ENCODE measurements at places on chromosomes 6 and 20.

DNA sequence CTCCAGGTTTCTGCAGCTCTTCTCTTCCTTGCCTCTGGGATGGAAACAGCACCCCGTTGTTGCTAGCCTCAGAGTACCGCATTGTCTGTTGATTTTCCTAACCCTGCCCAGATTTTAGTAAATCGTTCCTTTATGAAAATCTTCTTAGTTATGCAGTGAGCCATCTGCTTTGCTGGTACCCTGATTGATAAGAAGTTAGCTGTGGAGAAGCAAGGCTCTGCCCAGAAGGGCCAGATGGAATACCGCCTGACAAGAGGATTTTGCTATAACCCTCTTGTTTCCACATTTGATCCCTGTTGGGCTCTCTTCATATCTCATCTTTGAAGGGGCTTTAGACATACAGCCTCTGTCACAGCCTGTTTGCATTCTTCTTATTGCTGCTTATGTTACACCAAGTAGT lies 229.0 kb downstream of the CDKAL1 start:
- no peak for DNase-seq

GRCh38 chr6:38631186-38631783 lies 8.4 kb downstream of the BTBD9 start:
- DNase-seq, result no peak

- DNase-seq, result no peak
These were observed 21.2 kb upstream of the ENPP5 start for GRCh38 chr6:46191961-46192360.

- DNase-seq, result no peak
These were observed 3.7 kb upstream of the FKBPL start for GRCh38 chr6:32133786-32134185.

- DNase-seq, result no peak
These were observed 50.3 kb upstream of the IPCEF1 start for GRCh38 chr6:154406869-154407268.

- DNase-seq, result no peak
These were observed 642 bp downstream of the NKX2-2 start for GRCh38 chr20:21513181-21513663.

- no peak for DNase-seq
These were observed 13.9 kb upstream of the TTPAL start for GRCh38 chr20:44461803-44462174.

DNA sequence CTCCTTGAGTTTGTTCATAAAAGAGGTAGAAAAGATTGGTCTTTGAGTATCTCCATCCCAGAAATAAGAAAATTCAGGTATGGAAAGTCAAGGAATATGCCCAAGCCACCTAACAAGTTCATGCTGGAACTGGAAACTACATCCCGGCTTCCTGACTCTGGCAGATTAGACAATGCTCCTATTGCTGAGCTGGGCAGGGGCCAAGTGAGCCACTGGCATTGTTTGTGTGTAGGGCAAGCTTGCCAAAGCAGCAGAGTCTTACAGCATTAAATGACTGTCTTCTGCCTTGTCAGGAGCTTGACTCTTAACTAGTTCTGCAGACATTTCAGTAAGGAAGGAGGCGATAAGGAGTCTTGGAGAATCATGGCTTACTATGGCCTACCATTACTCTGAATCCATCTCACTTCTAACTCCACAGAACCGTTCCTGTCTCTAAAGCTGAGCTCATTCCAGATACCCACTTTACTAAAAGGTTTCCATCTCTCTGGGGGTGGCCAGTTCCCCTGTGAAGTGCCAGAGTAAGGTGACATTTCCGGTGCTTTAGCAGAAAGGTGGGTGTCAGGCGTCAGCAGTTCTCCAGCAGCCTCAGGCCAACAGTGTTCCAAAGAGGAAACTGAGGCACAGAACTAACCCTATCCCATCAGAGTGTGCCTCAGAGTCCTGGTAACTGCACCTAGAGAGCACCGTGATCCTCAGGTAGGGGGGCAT lies 30.1 kb downstream of the PRDM1 start:
- DNase-seq, result no peak

- DNase-seq, result no peak
These were observed 50.8 kb downstream of the RPF2 start for GRCh38 chr6:111032484-111033140.

DNA sequence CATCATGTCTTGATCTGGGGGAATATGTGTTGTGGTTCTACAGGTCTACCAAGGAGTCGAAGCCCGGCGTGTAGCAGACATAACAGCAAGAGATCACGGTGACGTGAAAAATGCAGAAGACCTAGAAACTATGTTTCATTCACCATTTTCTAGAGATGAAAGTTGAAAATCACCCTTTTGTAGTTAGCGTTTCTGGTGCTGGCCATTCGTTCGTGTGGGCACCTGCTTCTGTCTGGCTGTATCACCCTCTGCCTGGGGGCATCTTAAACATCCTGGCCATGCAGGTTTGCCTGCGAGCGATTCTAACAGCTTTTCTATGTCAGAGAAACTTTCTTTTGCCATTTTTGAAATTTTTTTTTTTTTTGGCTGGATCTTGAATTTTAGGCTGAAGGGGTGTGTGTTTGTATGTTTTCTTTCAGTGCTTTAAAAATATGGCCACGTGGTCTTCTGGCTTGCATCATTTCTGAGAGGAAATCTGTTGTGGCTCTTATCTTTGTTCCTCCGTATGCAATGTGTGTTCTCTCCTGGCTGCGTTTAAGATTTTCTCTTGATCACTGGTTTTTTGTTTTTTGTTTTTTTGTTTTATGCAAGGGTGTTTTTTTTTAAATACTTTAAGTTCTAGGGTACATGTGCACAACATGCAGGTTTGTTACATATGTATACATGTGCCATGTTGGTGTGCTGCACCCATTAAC lies 226.7 kb downstream of the CDH4 start:
- no peak for DNase-seq

GRCh38 chr6:168182908-168183612 lies 104.0 kb upstream of the FRMD1 start:
- DNase-seq, result no peak

GRCh38 chr6:12385316-12385715 lies 95.2 kb downstream of the EDN1 start:
- no peak for DNase-seq

DNA sequence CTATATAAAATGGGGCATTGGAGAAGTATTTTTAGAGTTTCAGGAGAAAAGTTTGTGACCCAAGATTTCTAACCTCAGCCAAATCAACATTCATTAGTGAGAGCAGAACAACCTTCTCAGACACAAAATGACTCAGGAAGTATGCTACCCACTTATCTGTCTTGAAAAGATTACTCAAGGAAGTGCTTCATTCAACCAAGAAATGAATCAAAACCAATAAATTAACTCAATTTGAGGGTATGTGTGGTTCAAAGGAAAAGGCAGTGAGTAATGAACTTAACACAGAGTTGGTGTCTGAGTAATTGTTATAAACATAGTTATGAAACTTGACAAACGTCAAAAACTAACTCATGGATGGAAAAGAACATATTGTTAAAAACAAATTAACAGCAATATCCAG lies 227.6 kb downstream of the HAO1 start:
- no peak for DNase-seq

DNA sequence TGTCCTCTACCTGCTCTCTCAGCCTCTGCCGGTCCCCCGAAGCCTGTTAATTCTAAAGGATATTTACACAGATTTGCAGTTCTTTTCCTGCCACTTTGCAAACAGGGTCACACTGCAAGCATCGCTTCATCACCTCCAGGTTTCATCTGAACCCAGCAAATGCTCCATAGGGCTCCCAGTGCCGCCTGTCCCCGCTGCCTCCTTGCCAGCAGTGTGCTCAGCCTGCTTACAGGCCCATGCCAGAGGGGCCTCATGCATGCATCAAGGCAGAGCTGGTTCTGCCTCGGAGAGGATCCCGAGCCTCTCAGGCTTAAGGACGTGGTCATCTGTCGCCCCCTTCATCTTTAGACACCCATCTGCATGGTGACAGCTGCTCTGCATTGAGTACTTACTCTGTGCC lies 10.5 kb downstream of the SIRPA start:
- DNase-seq, result no peak

DNA sequence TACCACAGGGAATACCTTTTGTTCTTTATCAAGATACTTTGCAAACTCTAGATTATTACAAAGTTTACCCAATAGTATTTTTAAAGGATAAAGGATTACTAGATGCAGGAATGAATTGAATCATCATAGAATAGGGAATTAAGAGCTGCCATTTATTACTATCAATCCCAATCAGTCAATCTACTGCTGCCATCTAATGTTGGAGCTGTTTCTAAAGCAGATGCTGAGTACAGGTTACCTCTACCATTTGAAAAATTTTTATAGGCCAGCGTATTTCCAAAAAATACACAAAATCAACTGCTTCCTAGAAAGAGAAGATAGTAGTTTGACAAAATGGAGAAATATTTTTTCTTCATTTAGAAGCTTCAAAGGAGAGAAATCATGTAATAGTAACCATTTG lies 520.4 kb downstream of the ADGRB3 start:
- no peak for DNase-seq

GRCh38 chr6:19329078-19329477 lies 508.1 kb upstream of the ID4 start:
- no peak for DNase-seq

DNA sequence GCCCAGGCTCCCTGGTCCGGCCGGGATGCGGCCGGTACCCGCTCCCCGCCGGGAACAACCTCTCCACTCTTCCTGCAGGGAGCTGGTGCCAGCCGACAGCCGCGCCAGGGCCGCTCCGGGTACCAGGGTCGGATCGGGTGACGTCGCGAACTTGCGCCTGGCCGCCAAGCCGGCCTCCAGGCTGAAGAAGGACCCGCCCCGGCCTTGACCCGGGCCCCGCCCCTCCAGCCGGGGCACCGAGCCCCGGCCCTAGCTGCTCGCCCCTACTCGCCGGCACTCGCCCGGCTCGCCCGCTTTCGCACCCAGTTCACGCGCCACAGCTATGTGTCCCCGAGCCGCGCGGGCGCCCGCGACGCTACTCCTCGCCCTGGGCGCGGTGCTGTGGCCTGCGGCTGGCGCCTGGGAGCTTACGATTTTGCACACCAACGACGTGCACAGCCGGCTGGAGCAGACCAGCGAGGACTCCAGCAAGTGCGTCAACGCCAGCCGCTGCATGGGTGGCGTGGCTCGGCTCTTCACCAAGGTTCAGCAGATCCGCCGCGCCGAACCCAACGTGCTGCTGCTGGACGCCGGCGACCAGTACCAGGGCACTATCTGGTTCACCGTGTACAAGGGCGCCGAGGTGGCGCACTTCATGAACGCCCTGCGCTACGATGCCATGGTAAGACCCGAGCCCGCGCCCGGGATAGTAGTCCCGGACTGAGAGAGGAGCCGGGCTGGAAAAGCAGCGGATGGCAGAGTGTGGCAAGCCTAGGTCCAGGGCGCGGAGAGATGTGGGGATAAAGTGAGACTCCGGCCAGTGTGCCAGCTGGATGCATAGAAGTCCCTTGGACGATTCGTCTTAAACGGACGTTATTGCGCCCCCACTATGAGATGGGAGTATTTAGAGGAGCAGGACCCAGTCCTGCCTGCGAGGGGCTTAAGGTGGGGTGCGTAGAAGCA lies at the start of gene NT5E:
Gene NT5E (plus strand): TSS at position 266 of the 942 bp plus-strand sequence. CDS start 57 bp downstream, at position 323.
- no peak for DNase-seq

DNA sequence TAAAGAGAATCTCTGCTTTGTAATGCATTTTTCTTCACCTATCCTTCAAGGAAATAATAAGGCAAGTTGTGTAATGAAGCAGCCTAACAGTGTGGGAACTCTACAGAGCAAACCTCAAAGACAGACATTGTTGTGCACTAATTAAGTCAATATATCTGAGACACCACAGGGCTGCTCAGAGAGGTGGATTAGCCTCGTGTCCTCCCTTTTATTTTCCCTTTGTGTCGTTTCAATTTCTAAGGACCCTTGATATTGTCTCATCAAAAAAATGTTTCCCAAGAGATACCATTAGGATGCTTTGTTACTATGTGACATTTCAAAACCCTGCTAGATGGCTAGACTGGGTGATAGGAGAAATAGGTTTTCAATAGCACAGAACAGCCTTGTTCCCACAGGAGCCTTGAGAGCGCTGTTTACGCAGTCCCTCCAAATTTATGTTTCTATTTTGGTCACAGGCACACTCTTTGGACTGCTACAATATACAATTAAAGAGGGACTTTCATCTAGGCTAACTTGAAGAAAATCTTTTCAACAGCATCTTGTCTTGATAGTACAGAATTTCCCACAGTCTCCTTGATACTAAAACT lies 23.1 kb downstream of the UBE3D start:
- no peak for DNase-seq

- DNase-seq, result no peak
These were observed 209.3 kb downstream of the RNF144B start for GRCh38 chr6:18596531-18596835.

- no peak for DNase-seq
These were observed 766.8 kb upstream of the MAN1A1 start for GRCh38 chr6:120116343-120116742.

- DNase-seq, result peak; percentile 94
These were observed 59.9 kb upstream of the MAP7 start for GRCh38 chr6:136609873-136610706.

DNA sequence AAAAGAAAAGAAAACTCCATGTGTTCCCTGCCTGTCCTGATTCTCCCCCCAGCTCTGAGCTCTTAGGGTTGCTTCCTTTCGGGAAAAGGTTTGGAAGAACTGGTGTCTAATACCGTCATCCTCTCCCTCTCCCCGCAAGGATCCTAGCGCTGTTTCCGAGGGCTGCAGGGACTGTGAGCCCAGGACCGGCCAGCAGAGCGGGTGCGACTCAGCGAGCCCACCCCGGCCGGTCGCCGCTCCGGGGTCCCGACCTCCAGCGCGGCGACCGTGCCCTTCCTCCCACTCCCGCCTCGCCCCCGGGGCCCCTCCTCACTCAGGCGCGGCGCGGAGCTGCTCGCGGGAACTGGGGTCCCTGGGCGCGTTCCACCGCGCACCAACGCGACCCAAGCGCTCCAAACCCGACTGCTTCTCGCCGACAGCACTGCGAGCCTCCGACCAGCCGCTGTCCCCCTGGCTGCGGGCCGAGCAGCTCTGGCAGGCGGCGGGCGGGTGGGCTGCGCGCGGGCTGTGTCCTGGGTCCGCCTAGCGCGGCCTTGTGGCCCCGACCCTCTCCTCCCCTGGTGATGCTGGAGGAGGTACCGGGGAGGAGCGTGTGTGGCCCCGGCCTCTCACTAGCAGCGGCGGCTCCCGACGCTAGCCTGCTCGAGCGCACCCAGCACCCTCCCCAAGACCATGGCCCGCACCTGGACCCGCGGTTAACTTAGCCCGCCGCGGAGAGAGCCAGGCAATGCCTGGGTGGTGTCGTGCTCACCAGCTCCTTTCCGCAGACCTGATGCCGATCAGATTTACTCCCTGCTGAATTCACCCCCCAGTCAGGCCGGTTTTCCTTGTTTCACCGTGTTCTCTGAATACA lies at the start of gene PLA2G7:
Gene PLA2G7 (minus strand): TSS at position 509 of the 853 bp plus-strand sequence. CDS start 12,484 bp downstream, outside the sequence.
- DNase-seq, result no peak

DNA sequence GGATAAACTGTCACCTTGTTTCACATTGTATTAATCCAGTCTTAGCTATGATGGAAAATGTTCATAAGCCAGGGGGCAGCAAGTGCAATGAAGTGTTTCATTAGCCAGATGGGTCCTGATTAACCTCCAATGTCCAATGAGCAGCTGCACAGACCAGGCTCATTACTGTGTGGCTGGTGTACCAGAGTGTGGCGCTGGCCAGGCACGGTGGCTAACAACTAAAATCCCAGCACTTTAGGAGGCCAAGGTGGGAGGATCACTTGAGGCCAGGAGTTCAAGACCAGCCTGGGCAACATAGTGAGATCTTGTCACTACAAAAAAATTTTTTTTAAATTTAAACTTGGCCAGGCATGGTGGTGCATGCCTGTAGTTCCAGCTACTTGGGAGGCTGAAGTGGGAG lies 201.7 kb upstream of the FOXQ1 start:
- no peak for DNase-seq
